ENCODE measurements at places on chromosomes 13 and 19.

- peak; percentile 90 for DNase-seq
Observed at GRCh38 chr19:36141039-36141927, 1.4 kb downstream of the CAPNS1 start.

DNA sequence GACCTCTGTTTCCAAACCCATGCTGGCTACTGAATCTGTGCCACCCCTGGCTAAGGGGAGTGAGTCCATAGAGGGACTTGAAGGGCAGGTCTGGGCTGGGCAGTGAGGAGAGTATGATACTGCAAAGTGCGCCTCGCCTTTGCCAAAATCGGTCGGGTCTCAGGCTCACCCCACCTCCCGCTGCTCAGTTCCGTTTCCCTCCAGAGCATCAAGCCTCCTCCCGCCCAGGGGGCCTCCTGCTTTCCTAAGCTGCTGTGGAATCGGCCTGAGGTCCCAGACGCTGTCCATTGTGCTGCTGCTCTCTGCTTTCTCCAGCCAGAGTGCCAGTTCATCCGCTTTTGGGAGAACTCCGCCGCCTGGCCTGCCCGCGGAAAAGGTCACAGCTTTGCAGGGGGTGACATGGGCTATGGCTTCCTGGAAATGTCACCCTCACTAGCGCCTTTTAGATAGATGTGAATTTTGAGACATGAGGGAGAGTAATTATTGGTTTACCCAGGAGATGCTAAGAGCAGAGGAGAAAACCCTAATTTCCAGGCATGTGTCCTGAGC lies 1418.4 kb downstream of the UQCRFS1 start:
- peak; percentile 22 for DNase-seq

DNA sequence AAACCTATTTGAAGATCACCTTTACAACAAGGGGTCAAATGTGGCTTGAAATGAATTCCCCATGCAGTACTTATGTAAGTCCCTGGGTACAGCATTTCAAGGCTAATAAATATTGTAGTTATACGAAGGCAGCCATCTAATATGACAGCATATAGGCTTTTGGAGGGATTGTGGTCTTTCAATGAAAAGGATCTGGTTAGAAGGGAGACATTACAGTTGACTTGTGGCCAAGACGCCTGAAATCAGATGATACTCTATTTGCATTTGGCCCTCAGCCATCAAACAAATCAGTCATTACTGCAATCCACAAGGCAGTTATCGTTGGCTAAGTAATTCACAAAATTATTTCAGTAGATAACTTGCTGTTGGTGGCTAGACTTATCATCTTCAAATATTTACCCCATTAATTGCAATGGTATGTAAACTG lies 242.7 kb downstream of the DCLK1 start:
- no peak for DNase-seq

DNA sequence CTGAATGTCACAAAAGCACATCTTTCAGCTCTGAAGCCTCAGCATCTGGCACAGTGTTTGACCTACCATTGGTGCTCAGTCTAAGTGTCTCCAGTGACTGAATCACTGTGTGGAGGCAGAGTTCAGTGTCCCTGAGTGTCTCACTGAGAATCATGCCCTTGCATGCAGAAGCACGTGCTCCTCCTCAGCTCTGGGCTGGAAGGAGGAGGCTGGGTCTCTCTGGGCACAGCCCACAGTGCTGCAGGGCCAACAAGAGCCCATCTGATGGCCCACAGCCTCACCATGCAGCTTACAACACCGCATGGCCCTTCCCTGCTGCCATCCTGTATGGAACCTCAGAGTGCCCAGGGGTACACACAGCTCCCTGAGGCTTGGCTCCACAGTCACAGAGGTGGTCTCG lies 86.1 kb downstream of the TEX26 start:
- DNase-seq, result no peak
